Activated T-cell treated with anti-CD3 and anti-CD28 coated beads for 1 hour (primary cell): ENCODE measurements at places on chromosomes 3 and 15.

DNA sequence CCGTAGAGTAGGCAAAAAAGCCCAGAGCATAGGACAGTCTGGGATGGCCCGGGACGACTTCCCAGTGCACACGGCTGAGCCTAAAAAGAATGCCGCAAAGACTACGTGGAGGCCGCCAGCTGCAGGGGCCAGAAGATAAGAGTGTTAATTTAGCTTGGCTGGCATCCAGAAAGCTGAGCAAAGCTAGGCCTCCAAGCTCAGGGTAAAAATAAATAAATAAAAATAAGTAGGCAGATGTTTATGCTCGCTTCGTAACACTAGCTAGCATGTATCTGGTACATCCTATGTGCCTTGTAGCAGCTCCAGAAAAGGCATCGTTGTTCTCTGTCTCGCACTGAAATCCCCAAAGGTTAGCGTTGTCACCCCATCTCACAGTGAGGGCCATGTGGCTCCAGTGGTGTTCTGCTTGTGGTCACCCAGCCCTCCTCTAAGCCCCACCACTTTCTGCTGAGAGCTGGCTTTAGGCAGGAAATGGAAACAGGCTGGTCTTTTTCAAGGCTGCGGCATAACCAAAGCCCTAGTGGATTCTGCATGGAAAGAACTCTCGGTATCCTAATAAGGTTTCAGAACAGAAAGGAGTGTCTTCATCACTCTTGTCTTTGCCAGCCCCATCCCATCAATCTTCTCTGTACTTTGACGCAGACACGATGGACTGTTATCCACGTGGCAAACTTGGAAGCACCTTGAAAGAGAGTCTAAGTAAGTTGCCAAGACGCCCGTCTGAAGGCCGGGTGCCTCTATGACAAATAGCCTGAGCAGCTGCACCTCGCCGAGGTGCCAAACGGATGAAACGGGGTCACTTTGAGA, 58.1 kb upstream of the MEF2A start:
- DNase-seq, result no peak

GRCh38 chr3:178320456-178321351, 215.5 kb upstream of the KCNMB2 start:
- no peak for DNase-seq

GRCh38 chr3:63595221-63595620, 57.3 kb upstream of the SNTN start:
- DNase-seq, result no peak

GRCh38 chr3:65720989-65721737, 317.6 kb downstream of the MAGI1 start:
- DNase-seq, result no peak

GRCh38 chr15:42986693-42987342, 66.2 kb upstream of the TTBK2 start:
- DNase-seq, result no peak
